ENCODE measurements at places on chromosomes 6 and 20. TPM values are rescaled to one million over a fixed set of nuclear protein-coding genes. Genes with fewer than 3 reads are reported as not detected.

GRCh38 chr20:39661833-39662232 lies 699.7 kb downstream of the DHX35 start:
- DNase-seq, result no peak

GRCh38 chr6:115882174-115882573 lies 178.5 kb downstream of the FRK start:
- DNase-seq, result no peak

GRCh38 chr20:40519918-40520317 lies 169.1 kb downstream of the MAFB start:
- no peak for DNase-seq

Gene MATN4
- total RNA-seq, result 0.17 TPM

GRCh38 chr20:4441191-4441590 lies 280.5 kb upstream of the PRND start:
- DNase-seq, result no peak

Data from activated CD4-positive, alpha-beta T cell treated with anti-CD3 and anti-CD28 coated beads, Interleukin-2, amount 10 ng/mL, durations not matched to agents 7 days and 5 days (primary cell).